Mesothelial cell of epicardium (in vitro differentiated cells): ENCODE measurements at places on chromosomes 11 and 22. TPM values are rescaled to one million over a fixed set of nuclear protein-coding genes. Genes with fewer than 3 reads are reported as not detected.

OR5P2 gene
- 1.7 to 3.0 TPM (median 2.1 TPM) in 3 replicates for total RNA-seq

DNA sequence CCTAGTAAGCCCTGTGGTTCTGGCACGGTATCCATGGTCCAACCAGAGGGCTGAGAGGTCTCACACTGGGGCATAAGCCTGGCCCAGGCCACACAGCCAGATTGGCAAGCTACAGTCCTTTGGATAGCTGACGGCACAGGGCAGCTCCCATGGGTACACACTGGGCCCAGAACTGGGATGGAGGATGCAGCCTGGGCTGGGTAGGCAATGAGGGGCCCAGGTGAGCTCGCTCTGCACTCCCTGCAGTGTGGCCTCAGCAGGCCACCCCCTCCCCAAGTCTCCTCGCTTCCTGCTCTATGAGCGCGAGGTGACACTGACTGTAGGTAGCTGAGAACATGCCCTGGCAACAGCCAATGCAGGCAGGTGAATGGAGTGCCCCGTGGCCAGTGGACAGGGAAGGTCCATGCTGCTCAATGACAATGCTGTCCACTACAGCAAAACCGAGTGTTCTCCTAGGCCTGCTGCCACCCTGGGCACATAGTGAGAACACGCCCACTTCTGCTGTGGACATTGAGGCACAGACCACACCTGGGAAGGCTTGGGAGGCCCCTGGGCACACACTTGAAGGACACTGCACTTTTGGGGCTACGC lies 3.8 kb downstream of the ARVCF start:
- H3K27ac ChIP-seq: no peak overlapping the region
- H3K27me3 ChIP-seq: peaks cover 33% of the 10 kb centered on the region
- no peaks in the 10 kb centered on the region for H3K36me3 ChIP-seq
- H3K4me3 ChIP-seq: no peak overlapping the region
- DNase-seq: no peak

GRCh38 chr11:2927851-2928604 lies 1.2 kb downstream of the PHLDA2 start:
- H3K36me3 ChIP-seq: no peaks in the 10 kb centered on the region
- H3K27ac ChIP-seq: no peak overlapping the region
- no peak for DNase-seq
- H3K4me3 ChIP-seq: peak overlapping the region; percentile 46
- H3K27me3 ChIP-seq: peaks cover 63% of the 10 kb centered on the region

GRCh38 chr11:47411884-47412746 lies 3.7 kb downstream of the SLC39A13 start:
- H3K4me3 ChIP-seq: no peak overlapping the region
- no peaks in the 10 kb centered on the region for H3K27me3 ChIP-seq
- H3K36me3 ChIP-seq: peaks cover 2% of the 10 kb centered on the region

GRCh38 chr11:76601724-76602123 lies 68.8 kb downstream of the LRRC32 start:
- H3K27me3 ChIP-seq: no peaks in the 10 kb centered on the region
- no peaks in the 10 kb centered on the region for H3K36me3 ChIP-seq
- H3K27ac ChIP-seq: peak overlapping the region; percentile 36
- DNase-seq: no peak

GRCh38 chr22:39893526-39893925 lies at the start of gene ENTHD1:
TSS of gene ENTHD1 (minus strand) at chr22:39893760. CDS start at chr22:39887748, 6,012 bp downstream.
- no peak for DNase-seq
- H3K4me1 ChIP-seq: no peaks in the 10 kb centered on the region
- no peak within 1 kb of the TSS for H3K27ac ChIP-seq
